Caco-2 (cell line): ENCODE measurements at places on chromosomes 7 and 10. TPM values are rescaled to one million over a fixed set of nuclear protein-coding genes. Genes with fewer than 3 reads are reported as not detected.

GRCh38 chr10:131626274-131626673 is 274.5 kb upstream of the PPP2R2D start:
- H3K27me3 ChIP-seq: no peaks in the 10 kb centered on the region
- no peak for DNase-seq
- no peak overlapping the region for H3K27ac ChIP-seq
- H3K4me3 ChIP-seq: no peak overlapping the region

GRCh38 chr7:26238032-26238431 is 36.5 kb downstream of the CBX3 start:
- no peaks in the 10 kb centered on the region for H3K27me3 ChIP-seq
- no peaks in the 10 kb centered on the region for H3K36me3 ChIP-seq
- no peak overlapping the region for H3K4me3 ChIP-seq
- no peak for DNase-seq
- H3K4me1 ChIP-seq: no peaks in the 10 kb centered on the region

- no peaks in the 10 kb centered on the region for H3K36me3 ChIP-seq
- H3K4me3 ChIP-seq: no peak overlapping the region
- H3K27ac ChIP-seq: no peak overlapping the region
- DNase-seq: no peak
These were observed 189.4 kb downstream of the HDAC9 start for GRCh38 chr7:18684916-18685315.

Gene GFRA1
- total RNA-seq: not detected in 2 replicates
